ENCODE measurements at places on chromosomes 3 and 15.

- no peak for DNase-seq
Observed at GRCh38 chr3:190694335-190695001, 168.0 kb downstream of the GMNC start.

DNA sequence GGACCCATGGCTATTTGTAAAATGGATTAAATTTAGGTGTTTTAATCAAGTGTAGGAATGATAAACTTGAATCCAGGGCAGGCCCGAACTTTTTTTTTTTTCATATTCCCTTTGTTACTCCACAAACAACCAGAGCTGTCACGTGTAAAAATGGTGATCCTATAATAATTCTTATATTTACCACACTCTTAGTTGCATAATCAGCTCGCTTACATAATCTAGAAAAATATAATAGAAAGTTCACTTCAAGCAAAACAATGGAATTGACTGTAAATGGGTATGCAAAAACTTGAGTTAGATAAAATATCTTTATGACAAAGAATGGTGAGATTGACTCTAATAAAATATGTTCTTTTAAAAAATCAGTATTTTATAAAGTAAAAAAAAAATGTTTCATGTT, 2.1 kb upstream of the PAQR9 start:
- no peak for DNase-seq

DNA sequence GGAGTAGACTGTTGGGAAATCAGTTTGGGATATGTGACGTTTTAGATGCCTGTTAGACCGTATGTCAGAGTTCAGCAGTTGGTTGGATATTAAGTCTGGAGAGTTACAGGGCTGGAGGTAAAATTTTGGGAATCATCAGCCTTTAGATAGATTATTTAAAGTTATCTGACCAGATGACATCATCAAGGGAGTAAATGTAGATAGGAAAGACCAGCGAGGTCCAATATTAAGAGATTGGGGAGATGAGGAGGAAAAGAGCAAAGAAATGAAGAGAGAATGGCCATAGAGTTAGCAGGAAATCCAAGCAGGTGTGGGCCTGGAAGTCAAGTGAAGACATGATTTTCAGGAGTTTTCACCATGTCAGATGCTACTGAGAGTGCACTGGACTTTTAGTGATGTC, 3.1 kb downstream of the NDUFB4 start:
- DNase-seq: no peak

GRCh38 chr15:19944261-19944888, 597.2 kb downstream of the GOLGA6L6 start:
- no peak for DNase-seq

DNA sequence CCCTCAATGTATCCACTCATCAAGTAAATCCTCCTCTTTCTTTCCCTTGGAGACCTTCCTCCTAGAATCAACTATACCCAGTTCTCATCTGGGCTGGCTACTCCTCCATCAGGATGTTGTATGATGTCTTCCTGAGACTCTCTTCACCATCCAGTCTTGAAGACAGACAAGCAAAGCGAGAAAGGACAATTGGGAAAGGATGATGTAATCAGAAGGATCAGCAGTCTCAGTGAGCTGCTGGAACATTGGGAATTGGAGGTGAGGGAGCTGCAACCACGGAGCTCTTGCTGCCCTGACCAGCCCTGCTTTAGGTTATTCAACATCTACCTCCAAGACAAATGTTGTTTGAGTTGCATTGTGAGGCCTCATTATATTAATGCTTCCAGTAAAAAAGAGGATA, 48.0 kb upstream of the UBP1 start:
- no peak for DNase-seq
